ENCODE measurements at places on chromosomes 11 and 22.

GRCh38 chr11:110434952-110435779, 5.4 kb downstream of the FDX1 start:
- no peak for DNase-seq

DNA sequence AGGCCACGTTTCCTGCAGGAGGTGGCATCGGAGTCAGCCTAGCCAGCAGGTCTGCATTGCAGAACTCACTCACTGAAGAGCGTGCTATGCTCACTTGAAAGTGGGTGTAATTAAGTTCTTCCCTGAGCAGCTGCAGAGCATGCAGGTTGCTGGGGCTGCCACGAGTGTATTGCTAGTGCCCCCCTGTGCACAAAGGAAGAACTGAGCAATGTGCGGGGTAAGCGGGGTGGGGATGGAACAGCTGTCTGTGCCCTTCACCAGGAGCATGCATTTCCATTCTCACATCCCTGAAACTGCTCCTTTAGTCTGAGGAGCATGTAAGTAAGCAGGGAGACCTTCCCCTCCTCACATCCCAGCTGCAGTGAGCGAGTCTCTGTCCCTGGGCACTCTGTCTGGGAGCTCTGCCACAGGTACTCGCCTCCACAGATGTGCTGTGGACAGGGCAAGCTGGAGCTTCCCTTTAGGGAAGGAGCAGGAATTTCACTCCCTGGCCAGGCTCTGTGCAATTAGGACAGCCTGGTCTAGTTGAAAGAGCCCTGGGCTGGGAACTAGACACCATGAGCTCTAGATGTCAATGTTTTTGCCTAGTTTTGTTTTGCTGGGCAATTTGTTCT, 1031.8 kb downstream of the NTM start:
- DNase-seq = peak; percentile 23

DNA sequence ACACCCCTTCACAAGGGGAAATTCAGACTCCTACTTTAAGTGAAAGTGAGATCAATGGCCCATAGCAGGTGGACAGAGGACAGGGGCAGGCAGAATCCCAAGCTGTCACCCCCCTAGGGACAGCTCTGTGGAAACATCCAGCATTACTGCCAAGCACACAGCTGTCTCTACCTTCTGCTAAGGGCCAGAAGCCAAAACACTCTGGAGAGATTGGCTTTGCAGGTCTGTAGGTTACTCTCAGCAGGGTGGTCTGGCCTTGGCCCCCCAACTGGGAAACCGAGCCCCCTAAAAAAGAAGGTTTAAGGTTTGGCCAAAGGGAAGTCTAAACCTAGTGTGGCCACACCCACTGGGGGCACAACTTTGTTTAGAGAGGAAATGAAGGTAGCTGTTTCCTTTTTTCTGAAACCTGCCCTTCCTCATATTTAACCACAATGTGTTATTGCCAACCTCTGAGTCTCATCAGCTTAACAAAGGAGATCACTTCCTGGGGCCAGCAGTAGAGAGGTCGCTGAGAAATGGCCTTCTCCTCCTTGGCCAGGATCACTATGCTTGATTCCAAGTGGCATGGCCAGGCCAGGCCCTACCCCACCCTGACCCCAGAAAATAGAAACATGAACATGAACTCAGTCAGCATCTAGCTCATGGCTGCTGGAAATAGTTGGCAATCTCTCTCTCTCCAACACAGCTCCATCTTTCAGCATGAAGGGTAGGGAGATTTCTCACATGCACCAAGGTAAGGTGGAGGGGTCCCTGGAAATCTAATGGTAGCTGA, 25.9 kb upstream of the SCARF2 start:
- no peak for DNase-seq

- no peak for DNase-seq
Observed at GRCh38 chr11:83025267-83025704, 46.4 kb downstream of the RAB30 start.

GRCh38 chr11:57599381-57599780, 1.9 kb downstream of the SERPING1 start:
- no peak for DNase-seq

GRCh38 chr11:23947883-23948282, 549.0 kb upstream of the LUZP2 start:
- DNase-seq = no peak

- DNase-seq = no peak
Observed at GRCh38 chr11:64755681-64756361, 4.0 kb downstream of the PYGM start.

DNA sequence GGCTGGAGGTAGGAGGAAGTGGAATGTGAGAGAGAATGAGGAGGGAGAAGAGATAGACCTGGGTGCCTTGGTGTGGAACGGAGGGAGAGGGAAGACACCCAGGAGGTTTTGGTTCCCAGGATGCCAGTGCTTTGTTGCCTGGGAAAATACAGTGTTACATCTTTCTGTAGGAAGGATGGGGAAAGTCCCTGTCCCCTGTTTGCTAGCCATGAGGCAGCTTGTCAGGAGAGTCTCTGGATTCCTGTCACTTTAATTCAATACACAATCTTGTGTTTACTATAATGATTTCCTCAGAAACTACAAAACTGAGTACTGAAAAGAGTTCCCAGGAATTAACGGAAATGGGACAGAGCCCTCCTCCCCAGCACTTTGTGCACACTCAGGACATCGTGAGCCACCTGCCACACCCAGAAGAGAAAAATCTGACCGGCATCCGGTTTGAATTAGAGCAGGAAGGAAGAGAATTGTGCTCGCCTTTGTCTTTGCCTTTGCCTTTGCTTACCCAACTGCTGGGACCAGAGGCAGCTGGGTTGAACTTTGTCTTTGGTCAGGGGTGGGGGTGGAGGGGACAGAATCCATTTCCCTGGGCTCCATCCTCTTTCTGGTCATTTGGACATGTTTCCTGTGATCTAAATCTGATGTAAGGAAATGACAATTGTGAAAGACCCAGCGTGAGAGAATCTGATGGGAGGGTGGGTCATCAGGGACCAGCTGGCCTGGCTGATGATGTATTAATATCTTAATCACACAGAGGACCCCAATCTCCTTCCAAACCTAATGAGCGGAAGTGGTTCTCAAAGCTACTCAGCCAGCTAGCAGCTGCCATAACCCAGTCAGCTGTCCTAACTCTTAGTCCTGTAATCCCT, 1.3 kb upstream of the LIMK2 start:
- no peak for DNase-seq

GRCh38 chr22:41613456-41613855, 7.4 kb downstream of the DESI1 start:
- no peak for DNase-seq

DNA sequence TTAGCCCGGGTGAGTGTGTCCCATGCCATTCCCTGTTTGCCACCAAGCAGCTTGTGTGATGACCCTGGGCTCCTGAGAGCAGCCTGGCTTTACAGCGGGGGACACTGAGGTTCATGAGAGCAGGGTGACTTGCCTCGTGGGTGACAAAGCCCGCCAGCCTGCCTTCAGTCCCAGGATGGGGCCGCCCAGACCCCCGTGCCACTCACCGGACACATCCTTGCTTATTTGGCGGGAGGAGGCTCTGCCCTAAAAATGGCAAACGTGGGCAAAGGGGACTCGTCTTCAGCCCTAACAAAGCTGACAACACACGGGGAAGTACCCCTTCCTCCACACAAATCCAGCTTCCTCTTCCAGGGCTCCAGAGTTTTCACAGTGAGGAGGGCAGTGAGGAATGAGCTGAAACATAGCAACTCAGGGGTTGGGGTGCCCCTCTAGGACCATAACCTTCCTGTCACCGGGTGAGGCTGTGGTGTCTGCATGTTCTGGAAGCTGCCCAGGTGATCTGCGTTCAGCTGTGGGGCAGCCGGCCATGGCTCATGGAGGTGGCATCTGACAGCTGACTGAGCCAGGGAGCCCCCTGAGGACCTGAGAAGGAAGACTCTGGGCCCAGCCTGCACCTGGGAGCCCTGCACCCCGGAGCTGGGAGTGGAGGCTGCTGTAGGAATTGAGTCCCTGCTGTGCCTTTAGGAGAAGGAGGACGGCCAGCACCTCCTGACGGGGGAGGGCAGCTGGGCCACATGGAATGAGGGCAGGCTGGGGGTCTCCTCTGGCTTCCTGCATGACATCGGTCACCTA, 16.7 kb downstream of the RIBC2 start:
- DNase-seq = no peak

DNA sequence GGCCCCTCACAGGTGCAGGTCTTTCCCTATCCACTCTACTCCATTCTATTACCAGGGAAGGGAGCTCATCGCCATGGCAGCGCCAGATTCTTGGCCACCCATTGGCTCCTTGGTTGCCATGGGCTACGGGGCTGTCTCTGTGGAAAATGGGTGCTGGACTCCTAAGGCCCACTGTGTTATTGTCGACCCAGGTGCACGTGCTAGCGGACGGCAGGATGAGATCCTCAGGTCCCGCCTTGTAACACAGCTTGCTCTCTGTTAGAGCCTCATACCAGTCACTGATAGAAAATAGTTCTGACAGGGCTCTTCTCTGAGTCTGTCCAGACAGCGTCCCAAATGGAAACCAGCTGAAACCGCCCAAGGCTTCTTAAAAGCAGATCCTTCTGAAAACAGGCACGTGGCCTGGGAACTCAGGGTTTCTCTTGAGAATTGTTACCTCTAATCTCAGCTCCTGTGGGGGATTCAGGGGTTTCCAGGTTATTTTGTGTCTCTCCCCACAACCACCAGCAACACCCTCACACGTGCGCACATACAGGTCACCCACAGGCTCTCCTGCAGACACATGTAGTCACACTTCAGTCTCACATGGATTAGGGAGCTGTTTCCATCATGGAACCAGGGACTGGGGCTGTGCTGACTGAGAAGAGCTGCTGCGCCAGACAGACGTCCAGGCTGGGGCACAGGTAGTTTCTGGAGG, 1.5 kb downstream of the TUB start:
- no peak for DNase-seq

- no peak for DNase-seq
Observed at GRCh38 chr22:47228767-47229166, 466.3 kb downstream of the TBC1D22A start.

GRCh38 chr22:20457506-20458240, 20.0 kb upstream of the SCARF2 start:
- no peak for DNase-seq

DNA sequence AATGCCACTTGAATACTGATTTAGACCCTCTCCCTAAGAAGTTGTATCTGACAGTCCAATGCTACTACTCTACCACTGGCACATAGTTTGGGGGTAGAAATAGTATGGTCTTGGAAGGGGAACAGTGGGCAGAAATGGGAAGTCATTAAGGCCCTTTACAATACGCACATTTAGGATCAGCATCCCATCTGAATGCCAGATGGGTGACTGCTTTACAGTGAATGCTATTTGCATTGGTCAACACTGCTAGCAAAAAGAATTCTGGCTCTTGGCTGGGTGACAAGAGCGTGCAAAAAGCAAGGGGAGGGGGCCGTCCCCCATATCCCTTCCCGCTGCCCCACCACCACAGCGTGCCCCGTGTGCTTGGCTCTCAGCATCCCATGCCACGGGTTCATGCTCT, 104.7 kb upstream of the BID start:
- DNase-seq = peak; percentile 50

DNA sequence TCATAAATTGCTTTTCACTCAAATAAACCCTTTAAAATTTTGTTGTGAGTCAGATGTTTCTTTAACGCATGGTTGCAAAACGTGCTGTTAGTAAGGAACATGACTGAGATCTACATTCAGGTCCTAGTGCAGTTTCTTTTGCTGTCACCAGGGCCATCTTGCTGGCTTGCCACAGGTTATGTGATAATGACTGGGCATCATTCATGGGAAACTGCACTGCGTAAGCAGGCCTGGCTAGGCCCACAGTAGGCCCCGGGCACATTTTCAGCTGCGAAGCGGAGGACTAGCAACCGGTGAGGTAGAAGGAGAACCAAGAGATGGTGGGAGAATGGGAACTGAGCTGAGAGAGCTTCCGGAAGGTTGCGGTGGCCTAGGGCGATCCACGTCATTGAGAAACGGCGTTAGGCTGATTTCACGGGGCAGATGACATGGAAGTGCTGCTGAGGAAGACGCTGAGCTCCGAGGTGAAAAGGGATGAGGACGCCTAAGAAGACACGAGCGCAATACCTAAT, 3.2 kb upstream of the KLHDC7B start:
- no peak for DNase-seq

DNA sequence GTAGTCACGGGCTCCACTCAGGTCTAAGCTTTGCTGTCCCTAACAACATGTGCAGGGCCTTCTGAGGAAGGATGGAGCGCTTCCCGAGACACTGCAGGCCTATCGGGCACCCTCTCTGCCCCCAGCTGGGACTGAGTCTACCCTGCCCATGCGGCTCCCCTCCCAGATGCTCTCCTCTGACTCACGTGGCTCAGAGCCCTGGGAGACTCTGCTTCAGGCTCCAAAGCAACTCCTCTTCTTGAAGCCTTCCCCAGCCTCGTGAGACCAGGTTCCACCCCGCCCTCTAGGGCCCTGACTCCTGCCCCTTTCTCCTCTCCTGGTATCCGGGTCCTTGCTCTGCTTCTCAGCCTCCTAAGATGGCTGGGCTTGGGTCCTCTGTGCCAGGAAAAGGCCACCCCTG, 28.4 kb upstream of the ARFGAP3 start:
- no peak for DNase-seq

DNA sequence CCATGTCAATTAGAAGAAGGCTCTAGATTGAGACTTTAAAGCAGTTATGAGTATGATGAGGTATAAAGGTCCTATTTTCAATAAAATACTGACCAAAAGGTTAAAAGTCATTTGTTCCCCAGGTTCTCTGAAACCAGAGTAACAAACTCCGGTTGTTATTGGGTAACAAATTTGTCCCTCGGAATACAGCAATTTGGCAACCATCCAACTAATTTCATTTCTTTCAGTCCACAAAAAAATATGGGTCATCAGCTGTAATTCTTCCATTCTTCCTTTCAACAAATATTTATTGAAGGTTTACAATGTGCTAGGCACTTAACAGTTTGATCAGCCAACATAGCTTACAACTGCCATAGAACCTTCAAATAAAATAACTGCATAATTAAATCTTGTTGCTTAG, 79.9 kb downstream of the TTC28 start:
- DNase-seq = no peak

DNA sequence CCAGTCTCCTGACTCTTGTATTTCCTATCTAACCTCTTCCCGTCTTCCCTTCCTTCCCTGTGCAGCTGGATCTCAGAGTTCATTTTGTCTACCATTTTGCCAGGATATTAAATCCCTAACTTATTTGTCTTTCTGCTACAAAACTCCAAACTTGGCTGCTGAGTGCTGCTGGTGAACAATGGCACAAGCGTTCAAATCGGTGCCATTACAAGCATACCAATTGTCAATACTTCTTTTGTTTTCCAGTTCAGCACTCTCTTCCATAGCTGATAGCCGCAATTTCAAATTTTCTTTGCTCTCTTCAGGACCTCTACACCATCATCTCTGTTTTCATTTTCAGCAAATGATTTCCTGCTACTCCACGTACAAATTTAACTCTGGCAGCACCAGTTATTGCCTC, 13.4 kb downstream of the IL18 start:
- no peak for DNase-seq

GRCh38 chr11:68377389-68377795, 65.0 kb downstream of the LRP5 start:
- DNase-seq = no peak

DNA sequence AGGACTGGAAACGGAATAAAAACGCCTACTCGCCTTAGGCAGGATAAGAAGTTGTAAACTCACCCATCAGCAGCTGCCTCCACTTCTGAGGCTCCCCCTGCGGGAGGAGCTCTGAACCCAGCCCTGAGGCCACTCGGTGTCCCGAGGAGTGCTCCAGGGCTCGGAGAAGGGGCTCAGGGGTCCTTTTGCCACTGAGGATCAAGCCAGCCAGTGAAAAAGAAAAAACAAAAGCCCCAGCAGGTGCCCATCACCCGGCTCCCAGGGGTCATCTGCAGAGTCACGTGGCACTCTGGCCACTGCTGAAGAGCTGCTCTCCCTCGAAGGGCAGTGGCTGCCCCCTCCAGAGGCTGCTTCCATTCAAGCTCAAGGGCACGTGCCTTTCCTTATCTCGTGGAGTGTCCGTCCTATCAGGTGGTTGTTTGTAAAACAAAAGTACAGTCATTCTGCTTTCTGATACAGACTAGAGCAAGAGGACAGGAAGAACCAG, 29.0 kb downstream of the NUP50 start:
- DNase-seq = no peak
